ENCODE measurements at places on chromosomes 7 and 10. TPM values are rescaled to one million over a fixed set of nuclear protein-coding genes. Genes with fewer than 3 reads are reported as not detected.

DNA sequence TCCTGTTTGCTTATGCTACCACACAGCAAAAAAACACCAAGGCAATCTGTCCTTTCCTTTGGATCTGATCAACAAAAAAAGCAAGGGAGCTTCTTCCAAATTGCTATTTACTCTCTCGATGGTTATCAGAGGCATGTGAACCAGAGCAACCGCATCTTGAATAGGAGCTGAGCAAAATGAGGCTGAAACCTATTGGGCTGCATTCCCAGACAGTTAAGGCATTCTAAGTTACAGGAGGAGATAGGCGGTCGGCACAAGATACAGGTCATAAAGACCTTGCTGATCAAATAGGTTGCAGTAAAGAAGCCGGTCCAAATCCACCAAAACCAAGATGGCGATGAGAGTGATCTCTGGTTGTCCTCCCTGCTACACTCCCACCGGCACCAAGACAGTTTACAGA, 76.8 kb upstream of the FRMD4A start:
- no peak for DNase-seq

GRCh38 chr7:78399033-78399769, 600.6 kb downstream of the PHTF2 start:
- DNase-seq, result no peak

DNA sequence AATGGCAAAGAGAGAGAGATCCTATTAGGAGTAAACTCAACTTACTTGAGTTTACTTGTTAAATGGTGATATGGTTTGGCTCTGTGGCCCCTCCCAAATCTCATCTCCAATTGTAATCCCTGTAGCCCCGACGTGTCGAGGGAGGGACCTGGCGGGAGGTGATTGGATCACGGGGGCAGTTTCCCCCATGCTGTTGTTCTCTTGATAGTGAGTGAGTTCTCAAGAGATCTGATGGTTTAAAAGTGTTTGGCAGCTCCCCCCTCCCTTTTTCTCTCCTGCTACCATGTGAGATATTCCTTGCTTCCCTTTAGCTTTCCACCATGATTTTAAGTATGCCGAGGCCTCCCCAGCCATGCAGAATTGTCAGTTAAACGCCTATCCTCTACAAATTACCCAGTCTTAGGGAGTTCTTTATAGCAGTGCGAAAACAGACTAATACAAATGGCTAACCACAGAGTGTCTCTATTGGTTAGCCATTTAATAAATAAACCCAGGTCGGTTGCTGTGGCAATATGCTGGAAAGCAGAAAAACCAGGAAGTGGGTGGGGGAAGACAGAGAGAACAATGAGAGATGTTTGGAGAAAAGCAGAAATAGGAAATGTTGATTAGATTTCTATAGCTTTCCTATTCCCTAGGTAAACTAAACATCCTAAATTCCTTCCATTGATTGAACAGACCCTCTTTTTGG, 3.0 kb upstream of the STMP1 start:
- no peak for DNase-seq

GRCh38 chr7:130486954-130487436, 4.9 kb upstream of the MEST start:
- no peak for DNase-seq

- no peak for DNase-seq
Observed at GRCh38 chr7:139913021-139913844, 84.2 kb downstream of the TBXAS1 start.

DNA sequence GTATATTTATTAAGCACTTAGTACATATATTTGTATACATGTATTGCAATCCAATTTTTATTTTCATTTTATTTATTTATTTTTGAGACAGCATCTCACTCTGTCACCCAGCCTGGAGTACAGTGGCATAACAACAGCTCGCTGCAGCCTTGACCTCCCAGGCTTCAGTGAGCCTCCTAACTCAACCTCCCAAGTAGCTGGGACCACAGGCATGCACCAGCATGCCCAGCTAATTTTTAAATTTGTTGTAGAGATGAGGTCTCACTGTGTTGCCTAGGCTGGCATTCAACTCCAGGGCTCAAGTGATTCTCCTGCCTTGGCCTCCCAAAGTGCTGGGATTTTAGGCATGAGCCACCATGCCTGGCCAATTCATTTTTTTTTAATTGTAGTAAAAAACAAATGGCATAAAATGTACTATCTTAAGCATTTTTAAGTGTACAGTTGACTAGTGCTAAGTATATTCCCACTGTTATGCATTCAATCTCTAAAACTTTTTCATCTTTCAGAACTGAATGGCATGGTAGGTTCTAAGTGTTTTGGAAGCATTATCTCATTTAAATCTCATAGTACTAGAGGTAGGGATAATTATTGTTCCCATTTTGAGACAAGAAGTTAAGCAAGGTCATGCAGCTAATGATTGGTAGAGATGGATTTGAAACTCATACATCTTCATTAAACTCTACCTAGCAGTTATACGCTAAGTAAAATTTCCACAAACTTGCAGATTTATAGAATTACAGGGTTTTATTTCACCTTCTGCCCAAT, 264.0 kb upstream of the NFE2L3 start:
- DNase-seq, result no peak

The ZMYND11 gene
- total RNA-seq, result 79.7 TPM

- no peak for DNase-seq
Observed at GRCh38 chr7:33707427-33707826, 197.9 kb upstream of the BMPER start.

GRCh38 chr10:95196046-95196445, 2.0 kb downstream of the ACSM6 start:
- no peak for DNase-seq

The MKI67 gene
- total RNA-seq, result 4.2 TPM

DNA sequence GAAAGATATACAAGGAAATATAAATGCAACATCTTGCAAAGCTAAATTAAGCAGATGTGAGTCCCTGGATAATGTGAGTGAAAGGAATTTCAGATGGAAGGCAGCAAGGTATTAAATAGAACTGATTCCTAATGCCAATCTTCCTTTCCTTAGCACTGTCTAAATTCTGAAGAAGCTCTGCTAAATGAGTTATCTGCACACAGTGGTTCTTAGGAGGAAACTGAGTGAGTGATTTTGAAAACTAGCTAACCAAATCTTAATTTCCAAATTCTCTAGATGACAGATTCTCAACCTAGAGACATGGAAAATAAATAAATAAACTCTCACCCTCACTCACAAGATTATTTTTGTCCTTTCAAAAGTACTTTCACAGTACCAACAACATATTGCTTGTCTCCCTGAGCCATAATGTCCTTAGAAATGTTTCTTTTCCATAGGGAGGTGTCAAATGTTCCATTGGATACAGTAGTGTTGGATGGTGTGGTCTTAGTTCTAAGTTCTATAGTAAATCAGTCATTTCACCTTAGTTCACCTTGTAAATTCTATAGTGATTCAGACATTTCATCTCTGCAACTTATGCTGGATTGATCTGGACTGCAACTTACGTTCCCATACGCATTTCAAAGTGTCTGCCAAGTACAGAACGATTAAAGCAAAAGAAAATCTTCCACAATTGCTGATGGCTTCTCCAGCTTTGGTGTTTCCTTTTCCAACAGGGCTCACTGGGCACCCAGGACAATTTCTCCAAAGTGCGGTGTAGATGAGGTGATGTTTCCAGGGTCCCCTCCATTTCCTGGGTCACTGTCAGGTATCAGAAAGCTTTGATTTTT, 145.4 kb upstream of the FAM171A1 start:
- no peak for DNase-seq

DNA sequence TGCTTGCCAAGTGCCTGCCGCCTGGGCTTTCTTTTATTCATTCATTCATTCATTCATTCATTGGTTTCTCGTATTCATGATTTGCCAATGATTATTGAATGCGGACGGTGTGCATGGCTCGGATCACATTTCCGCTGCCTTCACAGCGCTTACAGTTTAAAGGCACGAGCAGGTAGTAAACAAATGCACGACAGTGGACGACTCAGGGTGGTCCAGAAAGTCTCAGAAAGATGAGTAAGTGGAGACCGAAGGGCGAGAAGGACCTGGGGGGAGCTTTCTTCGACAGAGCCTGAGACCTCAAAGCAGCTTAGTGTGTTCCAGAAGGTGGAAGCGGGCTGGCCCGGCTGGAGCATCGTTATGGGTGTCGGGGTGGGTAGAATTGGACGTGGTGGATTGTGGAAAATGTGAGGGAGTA, 506 bp downstream of the MCM10 start:
- DNase-seq, result no peak

- DNase-seq, result no peak
Observed at GRCh38 chr7:43593010-43593409, 10.1 kb downstream of the STK17A start.

- DNase-seq, result peak; percentile 63
Observed at GRCh38 chr7:157468221-157469111, 131.7 kb downstream of the DNAJB6 start.

The TUBGCP2 gene
- 40.0 TPM for total RNA-seq

GRCh38 chr7:132393789-132394261, 182.4 kb downstream of the PLXNA4 start:
- DNase-seq, result no peak

- DNase-seq, result no peak
Observed at GRCh38 chr7:54780490-54780889, 21.5 kb upstream of the SEC61G start.

The OR6V1 gene
- not detected for total RNA-seq

GRCh38 chr7:132422502-132423111, 153.7 kb downstream of the PLXNA4 start:
- no peak for DNase-seq

The GPC2 gene
- 0.78 TPM for total RNA-seq

- DNase-seq, result no peak
Observed at GRCh38 chr10:18260310-18260922, 120.2 kb downstream of the CACNB2 start.

DNA sequence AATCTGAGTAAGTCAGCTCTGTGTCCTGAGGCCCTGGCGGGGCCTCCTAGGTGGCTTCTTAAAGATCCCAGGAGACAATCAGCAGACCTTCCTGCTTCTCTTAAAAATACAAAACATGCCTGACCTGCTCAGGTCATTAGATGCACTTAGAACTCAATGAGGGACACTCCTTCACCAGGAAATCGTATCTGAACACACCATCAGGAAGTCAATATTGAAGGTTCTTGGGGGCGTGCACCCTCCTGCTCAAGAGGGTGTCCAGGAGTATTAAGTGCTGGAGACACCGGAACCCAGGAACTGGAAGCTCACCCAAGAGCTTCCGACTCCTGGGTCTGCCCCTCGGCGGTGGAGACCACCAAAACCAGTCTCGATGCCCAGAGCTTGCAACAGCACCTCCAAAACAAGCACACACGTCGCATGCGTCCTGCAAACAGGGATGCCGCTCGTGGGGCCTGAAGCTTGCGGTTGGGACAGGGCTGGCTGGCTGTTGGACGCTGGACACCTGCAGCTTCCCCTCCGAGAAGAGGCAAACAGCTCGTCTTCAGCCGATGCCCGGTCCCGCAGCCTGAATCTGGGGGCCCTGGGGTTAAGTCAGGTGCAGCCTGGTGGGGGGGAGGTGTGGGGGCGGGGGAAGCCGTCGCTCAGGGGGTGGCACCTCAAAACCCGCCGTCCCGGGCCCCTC, 803 bp downstream of the RAPGEF5 start:
- DNase-seq, result no peak

- DNase-seq, result no peak
Observed at GRCh38 chr7:148686312-148686937, 12.3 kb upstream of the CUL1 start.

- DNase-seq, result no peak
Observed at GRCh38 chr10:132447446-132448247, 50.6 kb downstream of the PWWP2B start.

- no peak for DNase-seq
Observed at GRCh38 chr7:76077435-76077834, 29.5 kb downstream of the MDH2 start.

- DNase-seq, result no peak
Observed at GRCh38 chr7:150476819-150477631, 26.6 kb downstream of the GIMAP8 start.

The CALD1 gene
- total RNA-seq, result 1,700 TPM

- peak; percentile 93 for DNase-seq
Observed at GRCh38 chr10:73965890-73966768, 31.8 kb upstream of the VCL start.

DNA sequence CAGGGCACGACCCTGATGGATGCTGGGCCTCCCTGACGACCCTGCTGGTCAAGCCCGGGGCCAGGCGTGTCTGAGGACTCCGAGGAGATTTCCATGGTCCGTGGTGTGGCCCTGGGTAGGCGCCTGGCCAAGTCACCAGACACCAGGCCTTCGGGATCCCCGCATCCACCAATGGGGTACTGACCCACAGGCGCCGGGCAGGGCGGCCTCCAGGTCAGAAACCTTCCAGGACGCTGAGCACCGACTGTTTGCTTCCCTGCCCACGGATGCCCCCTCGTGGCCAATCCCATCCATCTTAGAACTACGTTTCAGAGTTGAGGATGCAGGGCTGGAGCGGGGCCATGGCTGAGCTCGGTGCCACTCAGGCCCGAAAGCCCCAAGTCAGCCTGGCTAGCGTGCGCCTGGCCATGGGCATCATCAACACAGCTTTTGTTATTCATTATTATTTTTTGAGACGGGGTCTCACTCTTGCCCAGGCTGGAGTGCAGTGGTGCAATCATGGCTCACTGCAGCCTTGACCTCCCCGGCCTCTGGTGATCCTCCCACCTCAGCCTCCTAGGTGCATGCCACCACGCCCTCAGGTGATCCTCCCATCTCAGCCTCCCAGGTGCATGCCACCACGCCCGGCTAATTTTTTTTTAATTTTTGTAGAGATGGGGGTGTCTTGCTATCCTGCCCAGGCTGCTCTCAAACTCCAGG, 7.1 kb upstream of the AMZ1 start:
- peak; percentile 95 for DNase-seq

The GAD2 gene
- total RNA-seq, result not detected

- no peak for DNase-seq
Observed at GRCh38 chr7:138519061-138519798, 59.2 kb downstream of the TRIM24 start.

GRCh38 chr10:69742928-69743602, 58.6 kb upstream of the COL13A1 start:
- DNase-seq, result no peak

DNA sequence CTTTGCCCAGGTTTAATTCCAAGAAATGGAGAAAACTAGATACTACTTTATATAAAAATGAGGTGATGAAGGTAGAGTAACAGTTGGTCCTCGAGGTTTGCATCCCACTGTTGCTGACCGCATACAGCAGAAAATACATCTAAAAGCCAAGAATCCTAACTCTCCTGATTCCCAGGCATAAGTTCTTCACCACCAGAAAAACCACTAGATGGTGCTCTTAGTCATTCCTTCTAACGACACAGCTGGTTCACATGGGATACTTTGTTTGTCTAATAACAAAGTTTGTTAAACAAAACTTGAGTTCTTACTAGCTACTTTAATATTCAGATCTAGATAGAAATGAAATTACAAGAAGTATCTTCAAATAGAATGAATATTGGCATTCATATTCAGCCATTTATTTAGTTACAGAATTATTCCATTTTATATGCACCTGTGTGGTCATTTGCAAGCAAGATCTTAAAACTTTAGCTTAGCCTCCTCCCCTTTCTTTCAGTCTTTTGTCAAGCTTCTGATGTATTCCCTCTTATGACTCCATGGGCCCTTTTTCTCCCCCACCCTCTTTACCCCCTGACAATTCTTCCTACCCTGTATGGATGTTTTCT, 54.1 kb upstream of the CYP26C1 start:
- no peak for DNase-seq

GRCh38 chr10:89904755-89905154, 203.4 kb downstream of the KIF20B start:
- DNase-seq, result no peak

- no peak for DNase-seq
Observed at GRCh38 chr7:116509982-116510579, 10.5 kb downstream of the CAV2 start.
